Occipital lobe (tissue), 3 donors: ENCODE measurements at places on chromosomes 3 and 15.

DNA sequence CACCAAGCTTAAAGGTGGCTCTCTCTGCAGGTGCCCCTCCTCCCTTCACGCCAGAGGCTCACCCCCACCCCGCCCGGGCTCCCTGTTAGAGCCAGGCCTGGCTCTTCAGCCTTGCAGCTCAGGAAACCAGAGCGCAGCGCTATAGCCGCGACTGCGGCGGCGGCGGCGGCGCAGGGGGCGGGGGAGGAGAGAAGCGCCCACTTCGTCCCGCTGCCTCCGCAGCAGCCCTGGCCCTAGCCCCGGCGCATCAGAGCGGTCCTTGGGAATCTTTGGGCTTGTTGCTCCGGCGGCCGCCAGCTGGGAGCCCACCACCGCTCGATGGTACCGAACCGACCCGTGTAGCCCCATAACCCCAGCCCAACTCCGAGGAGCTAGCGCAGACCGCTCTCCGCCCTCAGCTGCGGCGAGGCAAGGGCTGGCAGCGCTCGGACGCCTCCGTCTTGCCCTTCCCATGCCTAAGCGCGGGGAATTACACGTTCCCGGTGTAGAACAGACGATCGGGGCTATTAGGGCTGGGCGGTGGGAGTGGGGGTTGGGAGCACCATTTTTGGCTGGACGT is 1.2 kb downstream of the RASGRF1 start:
- DNase-seq = no peak

GRCh38 chr3:183802989-183803388 is 22.4 kb downstream of the MAP6D1 start:
- DNase-seq = no peak

DNA sequence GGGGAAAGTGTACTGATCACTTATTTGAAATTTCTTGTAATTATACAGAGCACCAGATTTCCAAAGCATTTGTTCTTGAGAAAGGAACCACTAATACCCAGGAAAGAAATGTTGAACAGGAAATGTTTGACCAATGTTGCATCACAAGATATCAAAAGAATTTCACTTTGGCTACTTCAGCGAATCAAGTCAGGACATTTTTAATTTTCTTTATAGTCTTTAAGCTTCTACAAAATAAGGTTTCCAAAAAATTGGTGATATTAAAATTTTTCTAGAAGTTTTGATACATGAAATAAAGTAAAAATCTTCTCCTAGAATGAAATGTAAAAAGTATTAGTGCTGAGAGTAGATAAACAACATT is 421.9 kb downstream of the MECOM start:
- DNase-seq = no peak

GRCh38 chr3:184894051-184894450 is 82.1 kb downstream of the VPS8 start:
- no peak for DNase-seq

DNA sequence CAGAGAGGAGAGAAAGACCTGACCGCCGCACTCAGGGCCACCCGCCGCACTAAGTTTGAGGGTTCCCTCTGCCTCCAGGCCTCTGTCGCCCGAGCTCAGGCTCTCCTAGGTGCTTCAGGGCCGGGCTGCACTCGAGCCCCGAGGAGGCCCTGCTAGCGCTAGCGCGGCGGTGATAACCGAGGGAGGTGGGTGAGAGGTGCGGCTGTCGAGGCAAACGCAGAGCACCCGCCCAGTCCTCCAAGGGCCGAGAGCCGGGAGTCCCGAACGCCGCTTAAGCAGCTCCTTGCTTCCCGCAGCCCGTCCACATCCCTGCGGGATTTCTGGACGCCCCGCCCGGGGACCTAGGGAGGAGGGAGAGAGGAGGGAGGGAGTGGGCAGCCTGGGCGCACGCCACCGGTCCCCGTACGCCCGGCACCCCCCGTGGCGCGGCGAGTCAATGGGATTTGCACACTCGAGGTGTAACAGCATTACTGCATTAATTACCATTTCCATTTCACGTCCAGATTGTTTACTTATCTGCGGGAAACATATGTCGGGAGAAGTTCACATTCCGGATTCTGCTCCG is 6.8 kb downstream of the SOX14 start:
- DNase-seq = no peak

GRCh38 chr3:11002371-11002807 is 9.8 kb downstream of the SLC6A1 start:
- DNase-seq = no peak

GRCh38 chr3:180548050-180548449 is 53.9 kb upstream of the TTC14 start:
- DNase-seq = no peak

- DNase-seq = no peak
These were observed 127.3 kb upstream of the ROPN1 start for GRCh38 chr3:124119056-124119716.

- no peak for DNase-seq
These were observed 163.4 kb upstream of the GADL1 start for GRCh38 chr3:31057891-31058290.

GRCh38 chr3:182364723-182365650 is 428.3 kb upstream of the ATP11B start:
- peak; percentile 42 for DNase-seq

- no peak for DNase-seq
These were observed 643.4 kb upstream of the ARPP21 start for GRCh38 chr3:34995796-34996430.

DNA sequence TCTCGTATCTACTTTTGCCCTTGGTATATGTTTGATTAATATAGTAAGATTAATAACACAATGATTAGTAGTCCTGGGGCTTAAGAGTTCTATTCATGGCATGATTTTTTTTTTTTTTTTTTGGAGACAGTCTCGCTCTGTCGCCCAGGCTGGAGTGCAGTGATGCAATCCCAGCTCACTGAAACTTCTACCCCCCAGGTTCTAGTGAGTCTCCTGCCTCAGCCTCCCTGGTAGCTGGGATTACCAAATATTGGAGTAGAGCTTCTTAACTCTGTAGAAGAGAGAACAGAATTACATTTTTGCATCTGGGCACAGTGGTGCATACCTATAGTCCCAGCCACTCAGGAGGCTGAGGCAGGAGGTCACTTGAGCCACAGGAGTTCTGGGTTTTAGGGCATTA is 58.9 kb downstream of the RAB7A start:
- DNase-seq = no peak

DNA sequence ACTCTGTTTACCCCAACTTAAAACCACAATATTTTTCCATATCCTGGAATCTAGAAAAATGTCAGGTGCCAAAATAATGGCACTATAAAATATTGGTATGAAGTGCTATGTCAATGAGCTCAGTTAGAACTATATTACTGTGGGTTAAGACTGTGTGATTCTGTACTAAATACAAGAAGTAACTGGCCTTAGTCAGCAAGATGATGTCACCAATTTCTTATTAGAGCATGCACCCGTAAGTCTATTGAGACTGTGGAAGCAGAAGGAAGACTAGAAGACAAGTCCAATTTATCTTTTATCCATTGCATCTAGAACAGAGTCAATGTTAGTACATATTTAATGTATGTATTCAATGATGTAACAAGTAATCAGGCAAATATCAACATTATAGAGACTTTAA is 25.0 kb downstream of the LRRC58 start:
- no peak for DNase-seq

- no peak for DNase-seq
These were observed 141.4 kb downstream of the TBL1XR1 start for GRCh38 chr3:177055605-177056571.

- DNase-seq = no peak
These were observed 288.6 kb downstream of the NTRK3 start for GRCh38 chr15:87967951-87968350.

GRCh38 chr15:45326280-45326679 is 52.1 kb downstream of the GATM start:
- DNase-seq = no peak

DNA sequence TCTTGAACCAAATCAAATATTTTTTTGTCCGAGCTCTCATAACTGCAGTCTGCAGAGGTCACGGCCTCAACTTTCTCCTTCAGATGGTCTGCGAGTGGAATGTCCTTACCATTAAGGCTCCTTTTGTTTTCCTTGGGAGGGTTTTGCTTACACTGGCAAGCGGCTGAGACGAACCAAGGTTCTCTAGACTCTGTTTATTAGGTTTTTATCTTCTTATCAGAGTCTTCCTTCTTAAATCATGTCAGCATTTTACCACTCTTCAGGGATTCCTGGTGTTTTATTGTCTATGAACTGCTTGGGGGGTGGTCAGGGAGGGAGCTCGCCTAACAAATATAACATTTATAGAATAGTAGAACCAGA is 773.7 kb upstream of the NR2F2 start:
- DNase-seq = no peak

DNA sequence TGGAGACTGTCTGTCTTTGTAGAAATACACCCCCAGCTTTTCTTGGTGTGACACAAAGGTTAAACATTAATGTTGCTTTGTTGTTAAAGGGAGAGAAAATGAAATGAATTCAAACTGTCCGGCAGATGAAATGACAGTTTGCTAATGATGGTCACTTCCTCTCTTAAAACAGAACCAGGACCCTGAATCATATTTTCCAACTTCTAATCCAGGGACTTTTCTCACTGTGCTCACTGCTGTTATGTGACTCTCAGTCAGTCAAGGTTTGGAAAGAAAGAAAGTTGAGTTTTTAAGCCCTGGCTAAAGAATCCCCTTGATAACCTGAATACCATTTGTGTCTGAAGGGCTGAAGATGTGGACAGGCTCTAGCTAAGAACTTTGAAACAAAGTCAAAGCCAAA is 215.8 kb downstream of the AGBL1 start:
- DNase-seq = no peak

DNA sequence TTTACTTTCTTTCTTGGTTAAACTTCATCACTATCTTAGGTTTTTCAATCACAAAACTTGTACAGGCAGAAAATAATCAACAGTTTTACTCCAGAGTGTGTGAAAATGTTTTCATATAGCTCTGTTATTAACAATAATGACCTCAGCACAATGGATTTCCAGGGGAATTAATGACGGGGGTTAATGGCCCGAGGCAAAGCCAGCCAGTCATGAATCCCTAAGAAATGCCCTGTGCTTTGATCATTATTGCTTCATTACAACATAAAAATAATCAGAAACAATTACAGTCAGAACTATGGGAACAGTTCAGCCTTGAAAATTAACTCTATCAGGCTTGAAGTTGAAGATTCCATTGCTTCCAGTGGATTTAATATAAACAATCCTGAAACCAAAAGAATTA is 875.4 kb downstream of the ROBO2 start:
- DNase-seq = no peak

DNA sequence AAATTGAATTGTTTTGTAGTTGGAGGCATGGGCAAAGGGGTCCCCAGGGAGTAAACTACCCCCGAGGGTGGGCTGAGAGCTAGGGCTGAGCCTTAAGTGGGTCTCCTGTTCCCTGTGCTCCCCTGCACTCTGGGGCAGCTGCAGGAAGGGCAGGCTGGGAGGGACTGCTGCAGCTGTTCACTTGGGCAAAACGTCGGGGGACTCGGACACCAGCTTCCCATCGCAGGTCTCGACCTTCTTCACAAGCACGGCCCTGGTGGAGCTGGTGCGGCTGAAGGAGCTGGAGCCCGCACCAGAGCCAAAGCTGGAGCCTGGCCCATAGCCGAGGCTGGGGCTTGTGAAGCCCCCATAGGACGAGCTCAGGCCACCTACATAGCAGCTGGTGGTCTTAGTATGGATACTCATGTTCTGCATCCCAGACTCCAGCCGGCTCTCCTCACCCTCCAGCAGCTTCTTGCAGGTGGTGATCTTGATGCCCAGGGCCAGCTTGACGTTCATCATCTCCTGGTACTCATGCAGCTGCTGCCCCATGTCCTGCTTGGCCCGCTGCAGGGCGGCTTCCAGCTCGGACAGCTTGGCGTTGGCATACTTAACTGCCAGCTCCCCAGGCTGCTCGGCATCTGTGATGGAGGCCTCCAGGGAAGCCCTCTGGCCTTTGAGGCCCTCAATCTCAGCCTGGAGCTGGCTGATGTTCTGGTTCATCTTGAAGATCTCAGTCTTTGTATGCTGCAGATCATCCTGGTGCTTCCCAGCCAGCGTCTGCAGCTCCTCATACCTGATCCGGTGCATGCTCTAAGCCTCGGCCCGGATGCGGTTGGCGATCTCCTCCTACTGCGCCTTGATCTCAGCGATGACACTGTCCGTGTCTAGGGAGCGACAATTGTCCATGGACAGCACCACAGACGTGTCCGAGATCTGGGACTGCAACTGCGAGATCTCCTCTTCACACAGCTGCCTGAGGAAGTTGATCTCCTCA is 423.5 kb upstream of the ARPP21 start:
- DNase-seq = no peak

DNA sequence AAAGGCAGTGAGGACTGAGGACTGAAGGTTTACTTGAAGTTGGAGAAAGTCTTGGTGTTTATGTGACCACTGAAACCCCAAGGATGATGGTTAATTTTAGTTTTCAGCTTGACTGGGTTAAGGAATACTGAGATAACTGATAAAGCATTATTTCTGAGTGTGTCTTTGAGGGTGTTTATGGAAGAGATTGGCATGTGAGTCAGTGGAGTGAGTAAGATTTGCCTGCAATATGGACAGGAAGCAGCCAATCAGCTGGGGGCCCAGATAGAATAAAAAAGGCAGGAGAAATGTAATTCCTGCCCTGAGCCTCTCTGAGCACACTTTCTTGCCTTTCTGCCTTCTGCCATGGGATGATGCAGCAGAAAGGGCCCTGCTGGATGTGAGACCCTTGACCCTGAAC is 92.4 kb downstream of the KBTBD8 start:
- DNase-seq = no peak

DNA sequence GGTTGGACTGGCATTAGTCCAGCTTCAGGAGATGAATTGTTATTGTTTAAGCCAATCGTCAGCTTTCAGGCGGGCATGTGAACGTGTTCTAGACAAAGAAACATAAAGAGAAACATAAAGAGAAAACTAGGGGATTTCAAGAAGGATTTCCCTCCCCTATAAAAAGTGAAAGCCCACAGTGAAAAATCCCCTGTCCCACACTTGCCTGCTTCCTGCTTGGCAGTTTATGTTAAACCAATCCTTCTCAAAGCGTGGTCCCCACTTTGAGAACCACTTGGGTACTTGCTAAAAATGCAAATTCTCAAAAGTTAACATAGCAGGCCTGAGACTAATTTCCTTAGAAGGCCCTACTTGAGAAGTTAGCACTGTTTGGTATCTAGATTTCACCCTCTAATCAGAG is 293.0 kb upstream of the SOX14 start:
- no peak for DNase-seq

DNA sequence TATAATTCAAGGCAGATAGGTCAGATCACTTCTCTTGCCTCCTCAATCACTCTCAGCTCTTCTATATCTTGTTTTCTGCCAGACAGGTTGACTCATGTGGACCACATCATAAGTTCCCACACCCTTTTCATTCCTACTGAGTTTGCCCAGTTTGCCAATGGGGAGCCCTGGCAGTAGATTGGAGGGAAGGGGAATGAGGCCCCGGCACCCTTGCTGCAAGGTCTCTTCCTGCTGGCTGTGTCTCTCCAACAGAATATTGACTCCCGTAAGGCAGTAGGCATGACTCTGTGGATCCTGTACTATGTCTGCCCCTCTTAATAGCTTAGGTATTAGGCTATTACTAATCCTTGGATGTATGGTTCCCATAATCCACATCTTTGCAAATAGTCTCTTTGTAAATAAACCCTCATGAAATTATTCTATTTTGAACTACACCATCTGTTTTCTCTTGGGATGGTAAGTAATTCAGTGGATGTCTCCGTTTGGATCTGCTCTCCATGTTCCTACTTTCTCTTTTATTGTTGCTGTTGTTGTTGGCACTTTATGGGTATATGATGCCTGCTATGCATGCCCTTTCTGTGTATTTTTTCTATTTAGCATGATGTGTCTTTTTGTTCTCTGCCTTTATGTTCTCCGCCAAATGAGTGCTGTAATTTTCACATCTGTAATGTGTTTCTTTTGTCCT is 65.5 kb upstream of the DCBLD2 start:
- no peak for DNase-seq
